ENCODE measurements at places on chromosomes 6 and 20. TPM values are rescaled to one million over a fixed set of nuclear protein-coding genes. Genes with fewer than 3 reads are reported as not detected.
A peak's percentile ranks its signal among the peaks of the same experiment; 100 is the strongest.

LY6G6D gene
- not detected for total RNA-seq

PKIB gene
- 5.5 TPM for total RNA-seq

RREB1 gene
- 31.4 TPM for total RNA-seq

- no peak for DNase-seq
Observed at GRCh38 chr6:75157336-75157735, 48.5 kb downstream of the COL12A1 start.

- peak; percentile 53 for DNase-seq
Observed at GRCh38 chr6:81487489-81487888, 265.0 kb downstream of the TENT5A start.

GRCh38 chr20:6588296-6588695 lies 179.2 kb upstream of the BMP2 start:
- peak; percentile 9 for DNase-seq

DNA sequence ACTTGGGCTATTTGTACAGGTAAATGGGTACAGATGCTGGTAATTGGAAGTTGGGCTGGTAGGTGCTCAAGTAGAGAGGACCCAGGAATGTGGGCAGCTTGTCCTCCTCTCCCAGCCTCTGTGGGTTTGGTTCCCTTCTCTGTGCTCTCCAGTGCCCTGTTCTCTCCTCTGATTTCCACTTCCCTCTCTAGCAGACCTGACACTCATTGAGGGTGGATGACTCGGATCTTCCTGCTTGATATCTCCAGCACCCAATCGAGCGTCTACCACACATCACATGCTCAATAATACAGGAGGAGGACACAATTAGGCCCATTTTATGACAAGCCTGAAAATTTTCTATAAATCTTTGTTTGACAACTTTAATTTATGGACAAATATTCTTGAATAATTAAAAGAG lies 23.7 kb downstream of the CST1 start:
- DNase-seq, result no peak

- no peak for DNase-seq
Observed at GRCh38 chr6:90351696-90352095, 55.1 kb upstream of the BACH2 start.

DNA sequence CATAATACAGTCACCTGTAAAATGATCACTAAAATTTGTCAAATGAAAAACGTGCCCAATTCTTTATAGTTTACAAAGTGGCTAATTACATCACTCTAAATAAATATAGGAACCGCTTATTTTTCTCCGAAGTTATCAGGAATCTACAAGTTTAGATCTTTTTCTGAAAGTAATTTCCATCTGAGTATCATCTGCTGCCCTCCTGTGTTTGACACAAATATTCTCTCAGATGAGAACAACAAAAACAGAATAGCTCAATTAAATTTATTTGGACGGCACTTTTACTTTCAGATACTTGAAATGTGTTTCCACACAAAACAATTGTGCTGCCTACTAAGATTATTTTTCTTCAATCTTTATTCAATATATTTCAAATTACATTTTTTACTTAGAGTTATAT lies 5.0 kb downstream of the SF3B5 start:
- DNase-seq, result no peak

GRCh38 chr6:4958624-4959023 lies 45.2 kb downstream of the RPP40 start:
- DNase-seq, result no peak
